Panc1 (cell line): ENCODE measurements at places on chromosomes 7 and 10. TPM values are rescaled to one million over a fixed set of nuclear protein-coding genes. Genes with fewer than 3 reads are reported as not detected.
A peak's percentile ranks its signal among the peaks of the same experiment; 100 is the strongest.

Gene FOXI2
- total RNA-seq = not detected

Gene ANKRD1
- total RNA-seq = 0.26 TPM

DNA sequence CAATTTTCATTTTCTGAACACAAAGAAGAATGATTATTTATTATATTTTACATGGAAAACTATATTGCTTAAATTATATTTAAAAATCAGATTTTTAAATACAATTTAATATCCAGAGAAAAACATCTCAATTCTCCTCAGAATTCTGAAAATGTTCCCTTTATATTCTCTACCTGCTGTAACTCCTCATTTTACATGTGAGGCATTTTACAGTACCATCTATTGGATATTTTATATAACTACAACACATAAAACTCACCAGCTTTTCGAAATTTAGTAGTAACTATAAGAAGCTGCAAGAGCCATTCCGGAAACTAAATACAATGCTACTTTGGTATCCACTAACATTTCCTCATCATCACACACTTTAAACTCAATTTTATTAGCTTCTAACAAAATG lies 264.6 kb downstream of the DGKB start:
- no peak for DNase-seq
- no peak overlapping the region for H3K27ac ChIP-seq
- H3K36me3 ChIP-seq = no peaks in the 10 kb centered on the region

Gene CTAGE15
- 0.46 TPM for total RNA-seq

GRCh38 chr7:121676168-121676567 lies 196.8 kb upstream of the PTPRZ1 start:
- H3K36me3 ChIP-seq = no peaks in the 10 kb centered on the region
- no peaks in the 10 kb centered on the region; the same call in 1 of the 2 replicates for H3K27me3 ChIP-seq
- no peak overlapping the region for H3K4me3 ChIP-seq
- no peaks in the 10 kb centered on the region for H3K4me1 ChIP-seq
- H3K27ac ChIP-seq = no peak overlapping the region

Gene COL28A1
- total RNA-seq = not detected

GRCh38 chr7:64999165-65000004 lies 7.1 kb downstream of the ERV3-1 start:
- H3K27me3 ChIP-seq = no peaks in the 10 kb centered on the region
- no peak for DNase-seq
- no peak overlapping the region for H3K27ac ChIP-seq
- no peaks in the 10 kb centered on the region for H3K4me1 ChIP-seq

GRCh38 chr10:113381416-113381815 lies 171.4 kb upstream of the HABP2 start:
- no peaks in the 10 kb centered on the region for H3K36me3 ChIP-seq
- H3K27me3 ChIP-seq = peaks cover 40% of the 10 kb centered on the region
- H3K4me1 ChIP-seq = peaks cover 11% of the 10 kb centered on the region
- no peak overlapping the region for H3K27ac ChIP-seq
- H3K4me3 ChIP-seq = no peak overlapping the region

DNA sequence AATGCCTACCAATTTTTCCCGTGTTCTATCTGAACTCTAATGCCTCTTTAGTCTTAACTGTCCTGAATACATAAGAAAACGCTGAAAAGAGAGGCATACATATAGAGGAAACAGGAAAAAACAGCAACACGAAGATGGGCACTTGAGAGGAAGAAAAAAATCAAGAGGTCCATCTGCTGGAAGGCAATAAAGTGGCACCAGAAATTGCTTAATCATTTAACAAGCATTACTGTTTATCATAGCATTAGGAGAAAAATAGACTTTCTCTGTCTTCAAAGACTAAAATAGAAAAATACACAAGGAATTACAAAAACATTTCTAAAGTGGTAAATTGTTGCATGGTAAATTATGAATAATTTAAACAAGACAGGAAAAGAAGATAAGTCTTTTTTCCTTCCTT lies 35.0 kb downstream of the NSUN6 start:
- H3K27me3 ChIP-seq = no peaks in the 10 kb centered on the region
- no peaks in the 10 kb centered on the region for H3K4me1 ChIP-seq
- H3K4me3 ChIP-seq = no peak overlapping the region
- DNase-seq = no peak
- H3K36me3 ChIP-seq = no peaks in the 10 kb centered on the region; the same call in 1 of the 2 replicates

Gene RASSF4
- 13.9 TPM for total RNA-seq

Gene SEMA3C
- total RNA-seq = 232 TPM

DNA sequence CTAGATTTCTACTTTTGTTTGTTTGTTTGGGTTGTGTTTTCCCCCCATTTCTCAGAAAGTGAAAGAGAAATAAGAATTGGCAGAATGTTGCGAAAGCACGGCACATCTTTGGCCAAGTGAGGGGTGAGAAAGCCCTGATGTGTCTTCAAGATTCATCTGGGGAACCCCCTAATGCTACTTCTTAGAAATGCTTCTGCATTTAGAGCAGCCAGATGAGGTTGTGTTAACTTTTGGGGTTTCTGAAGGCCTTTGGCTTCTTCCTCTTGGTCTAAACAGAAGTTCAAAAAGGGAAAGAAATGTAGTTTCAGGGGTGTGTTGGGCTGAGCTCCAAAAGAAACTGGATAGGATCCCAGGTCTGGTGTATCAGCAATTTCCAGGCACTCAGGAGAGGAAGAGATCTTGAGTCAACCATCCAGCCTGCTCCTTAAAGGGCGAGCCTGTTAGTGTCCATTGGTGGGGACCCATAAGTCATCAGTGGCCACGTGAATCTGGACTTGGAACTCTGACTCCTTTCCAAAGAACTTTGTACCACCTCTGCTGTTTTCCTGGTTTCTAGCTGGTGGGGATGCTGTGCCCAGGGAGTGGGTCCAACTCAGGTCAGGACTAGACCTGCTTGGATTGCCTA lies 6.5 kb downstream of the DUSP5 start:
- no peaks in the 10 kb centered on the region for H3K27me3 ChIP-seq
- peak overlapping the region; percentile 17 for H3K4me3 ChIP-seq
- no peaks in the 10 kb centered on the region; the same call in 1 of the 2 replicates for H3K36me3 ChIP-seq

DNA sequence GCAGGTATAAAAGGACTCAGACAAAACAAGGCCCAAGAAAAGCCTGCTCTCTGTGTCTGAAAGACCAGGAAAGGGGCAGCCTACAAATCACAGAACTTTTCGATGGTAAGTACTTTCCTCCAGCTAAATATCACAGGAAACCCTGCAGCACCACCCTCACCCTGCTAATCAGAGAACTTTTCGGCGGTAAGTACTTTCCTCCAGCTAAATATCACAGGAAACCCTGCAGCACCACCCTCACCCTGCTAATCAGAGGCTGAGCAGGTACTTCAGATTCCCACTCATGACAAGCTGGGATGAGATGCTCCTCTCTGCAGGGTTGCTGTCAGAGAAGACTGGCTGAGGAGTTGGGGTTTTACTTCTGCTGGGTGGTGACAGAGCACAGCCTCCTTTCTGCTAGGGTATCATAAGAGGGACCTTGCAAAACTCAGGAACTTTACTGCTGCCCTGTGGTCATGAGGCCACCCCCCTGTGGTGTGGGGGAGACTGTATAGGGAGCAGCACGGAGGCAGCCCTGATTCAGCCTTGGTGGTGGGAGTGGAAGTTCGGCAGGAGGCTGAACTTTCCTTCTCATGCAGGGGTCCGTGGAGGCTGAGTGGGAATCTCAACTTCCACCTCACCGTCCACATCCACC lies 7.2 kb downstream of the WDR37 start:
- H3K4me1 ChIP-seq = no peaks in the 10 kb centered on the region; the same call in 1 of the 2 replicates
- H3K36me3 ChIP-seq = no peaks in the 10 kb centered on the region
- no peaks in the 10 kb centered on the region for H3K27me3 ChIP-seq

Gene C10orf67
- total RNA-seq = not detected

Gene GPR146
- 2.9 TPM for total RNA-seq

Gene NUTM2E
- total RNA-seq = 0.08 TPM

DNA sequence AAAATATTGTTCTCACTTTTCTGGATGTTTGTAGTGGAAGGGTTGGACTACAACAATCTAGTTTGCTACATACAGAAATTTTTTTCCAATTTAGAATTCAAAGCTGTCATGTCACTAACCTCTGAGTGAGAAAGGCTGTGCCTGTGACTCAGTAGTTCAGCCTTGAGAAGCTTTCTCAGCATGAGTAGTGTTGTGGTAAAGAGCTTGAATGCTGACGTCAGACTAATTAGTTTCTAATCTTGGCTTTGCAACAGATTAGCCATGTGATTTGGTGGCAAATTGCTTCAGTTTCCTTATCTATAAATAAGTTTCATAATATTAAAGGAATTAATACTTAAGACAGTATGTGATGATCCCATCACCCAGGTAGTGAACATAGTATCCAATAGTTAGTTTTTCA lies 83.8 kb downstream of the ABCA13 start:
- H3K36me3 ChIP-seq = no peaks in the 10 kb centered on the region
- H3K4me3 ChIP-seq = no peak overlapping the region
- H3K27me3 ChIP-seq = no peaks in the 10 kb centered on the region
- no peak for DNase-seq
- H3K4me1 ChIP-seq = no peaks in the 10 kb centered on the region

- no peak for DNase-seq
- peaks cover 29% of the 10 kb centered on the region for H3K36me3 ChIP-seq
- no peak overlapping the region for H3K27ac ChIP-seq
- no peak overlapping the region for H3K4me3 ChIP-seq
- no peaks in the 10 kb centered on the region for H3K27me3 ChIP-seq
Observed at GRCh38 chr7:47351233-47352154, 230.4 kb downstream of the TNS3 start.

DNA sequence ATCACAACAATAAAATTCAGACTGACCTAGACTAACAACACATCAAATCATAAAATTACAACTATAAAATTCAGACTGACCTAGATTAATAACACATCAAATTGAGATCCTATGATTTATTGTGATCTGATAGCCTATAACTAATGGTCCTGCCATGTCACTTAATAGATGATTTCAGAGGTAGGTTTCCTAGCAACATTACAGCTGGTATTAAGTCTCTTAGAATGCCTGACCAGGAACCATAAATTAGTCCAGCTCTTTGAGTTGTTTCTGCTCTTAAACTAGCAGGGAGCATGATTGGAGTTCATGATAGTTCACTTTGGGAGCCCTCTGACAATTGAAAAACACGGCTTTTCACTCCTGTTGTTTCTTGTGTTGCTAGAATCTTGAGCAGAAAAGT lies 318.9 kb downstream of the BMPER start:
- DNase-seq = no peak
- H3K27me3 ChIP-seq = no peaks in the 10 kb centered on the region
- no peak overlapping the region for H3K4me3 ChIP-seq

Gene TDRD1
- total RNA-seq = not detected

- no peak overlapping the region for H3K4me3 ChIP-seq
- H3K4me1 ChIP-seq = peaks cover 5% of the 10 kb centered on the region; the same call in 1 of the 2 replicates
- H3K27ac ChIP-seq = no peak overlapping the region
- DNase-seq = no peak
Observed at GRCh38 chr10:17599089-17599488, 18.1 kb downstream of the HACD1 start.

Gene PHKG1
- total RNA-seq = 0.67 TPM

Gene TSPAN13
- 80.8 TPM for total RNA-seq

DNA sequence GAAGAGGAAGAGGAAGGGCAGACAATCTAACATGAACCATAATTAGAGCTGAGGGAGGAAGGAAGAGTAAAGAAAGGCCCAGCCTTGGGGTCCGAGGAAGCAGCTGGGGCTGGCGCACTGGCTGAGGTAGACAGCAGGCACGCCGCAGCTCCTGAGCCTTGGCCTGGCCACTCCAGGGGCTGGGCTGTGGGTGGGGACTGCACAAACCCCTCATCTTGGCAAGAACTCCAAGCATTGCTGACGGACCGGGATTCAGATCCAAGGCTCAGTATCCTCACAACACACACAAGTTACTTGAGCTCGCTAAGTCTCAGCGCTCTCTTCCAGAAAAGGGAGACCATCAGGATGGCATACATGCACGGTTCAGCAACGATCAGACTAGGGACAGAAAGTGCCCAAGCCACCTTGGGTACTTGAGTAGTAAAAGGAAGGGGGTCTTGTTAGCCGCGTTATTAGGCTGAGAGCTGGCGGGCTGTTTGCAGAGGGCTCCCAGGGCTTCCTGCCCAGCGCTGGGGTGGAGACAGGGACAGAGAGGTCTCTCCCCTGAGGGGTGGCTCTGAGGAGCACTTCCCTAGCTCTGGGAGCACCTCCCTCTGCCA lies 4.5 kb downstream of the TNS3 start:
- DNase-seq = no peak
- no peaks in the 10 kb centered on the region for H3K27me3 ChIP-seq
- H3K4me3 ChIP-seq = peak overlapping the region; percentile 34
- H3K27ac ChIP-seq = peak overlapping the region; percentile 100

- DNase-seq = no peak
- H3K27ac ChIP-seq = no peak overlapping the region
- H3K27me3 ChIP-seq = no peaks in the 10 kb centered on the region
- H3K4me1 ChIP-seq = no peaks in the 10 kb centered on the region
- H3K4me3 ChIP-seq = no peak overlapping the region
- H3K36me3 ChIP-seq = no peaks in the 10 kb centered on the region
Observed at GRCh38 chr7:75704928-75705327, 33.8 kb downstream of the HIP1 start.

- no peaks in the 10 kb centered on the region for H3K36me3 ChIP-seq
- no peak for DNase-seq
- no peak overlapping the region for H3K27ac ChIP-seq
- H3K4me3 ChIP-seq = peak overlapping the region; percentile 68
Observed at GRCh38 chr10:62817766-62818425, 1.7 kb upstream of the EGR2 start.

GRCh38 chr7:98622926-98623325 lies 5.8 kb downstream of the NPTX2 start:
- no peak overlapping the region for H3K27ac ChIP-seq
- no peak for DNase-seq
- H3K27me3 ChIP-seq = peaks cover 22% of the 10 kb centered on the region
- H3K4me3 ChIP-seq = no peak overlapping the region

Gene SH2D4B
- total RNA-seq = 0.10 TPM

DNA sequence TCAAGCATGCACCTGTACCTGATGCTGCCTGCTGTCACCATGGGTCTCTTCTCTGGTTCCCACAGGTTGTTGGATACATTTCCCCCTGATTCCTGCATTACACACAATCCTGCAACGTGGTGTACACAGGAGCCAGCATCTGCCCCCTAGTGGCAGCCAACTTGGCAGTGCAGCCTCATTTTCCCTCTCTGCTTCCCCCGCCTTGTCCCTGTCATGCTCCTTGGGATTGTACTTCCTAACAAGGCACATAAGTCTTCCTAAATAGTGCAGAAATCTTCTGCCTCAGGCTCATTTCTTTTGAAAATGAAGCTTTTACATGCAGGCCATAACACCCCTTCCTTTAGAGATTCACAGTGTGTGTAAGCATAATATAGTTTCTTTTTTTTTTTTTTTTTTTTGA lies 387.5 kb downstream of the CCSER2 start:
- no peaks in the 10 kb centered on the region for H3K4me1 ChIP-seq
- H3K36me3 ChIP-seq = no peaks in the 10 kb centered on the region
- H3K27me3 ChIP-seq = peaks cover 4% of the 10 kb centered on the region; the same call in 1 of the 2 replicates
- peak; percentile 22 for DNase-seq
- no peak overlapping the region for H3K4me3 ChIP-seq

- no peaks in the 10 kb centered on the region for H3K4me1 ChIP-seq
- no peak overlapping the region for H3K27ac ChIP-seq
- DNase-seq = no peak
- H3K4me3 ChIP-seq = no peak overlapping the region
- no peaks in the 10 kb centered on the region for H3K27me3 ChIP-seq
- H3K36me3 ChIP-seq = no peaks in the 10 kb centered on the region; the same call in 1 of the 2 replicates
Observed at GRCh38 chr10:17701301-17701700, 50.7 kb upstream of the TMEM236 start.
